ENCODE measurements at places on chromosomes 3 and 15.

DNA sequence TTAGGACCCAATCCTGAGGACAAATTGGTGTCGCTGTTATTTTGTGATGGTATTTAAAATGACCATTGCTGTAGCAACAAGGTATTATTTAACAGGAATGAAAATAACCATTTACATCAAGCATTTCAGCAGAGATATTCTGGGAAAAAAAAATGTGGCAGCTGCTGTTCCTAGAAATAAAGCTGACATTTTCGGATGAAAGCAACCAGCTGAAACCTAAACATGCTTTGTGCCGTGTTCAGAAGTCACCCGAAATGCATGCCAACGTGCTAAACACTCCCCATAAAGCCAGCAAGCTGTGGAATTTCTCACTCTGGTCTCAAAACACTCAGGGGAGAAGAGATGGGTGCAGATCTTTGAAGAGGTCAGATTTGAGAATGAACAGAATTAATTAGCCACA lies 31.5 kb upstream of the TAFA4 start:
- DNase-seq = no peak

GRCh38 chr3:15896500-15896899 lies 98.7 kb upstream of the ANKRD28 start:
- no peak for DNase-seq

DNA sequence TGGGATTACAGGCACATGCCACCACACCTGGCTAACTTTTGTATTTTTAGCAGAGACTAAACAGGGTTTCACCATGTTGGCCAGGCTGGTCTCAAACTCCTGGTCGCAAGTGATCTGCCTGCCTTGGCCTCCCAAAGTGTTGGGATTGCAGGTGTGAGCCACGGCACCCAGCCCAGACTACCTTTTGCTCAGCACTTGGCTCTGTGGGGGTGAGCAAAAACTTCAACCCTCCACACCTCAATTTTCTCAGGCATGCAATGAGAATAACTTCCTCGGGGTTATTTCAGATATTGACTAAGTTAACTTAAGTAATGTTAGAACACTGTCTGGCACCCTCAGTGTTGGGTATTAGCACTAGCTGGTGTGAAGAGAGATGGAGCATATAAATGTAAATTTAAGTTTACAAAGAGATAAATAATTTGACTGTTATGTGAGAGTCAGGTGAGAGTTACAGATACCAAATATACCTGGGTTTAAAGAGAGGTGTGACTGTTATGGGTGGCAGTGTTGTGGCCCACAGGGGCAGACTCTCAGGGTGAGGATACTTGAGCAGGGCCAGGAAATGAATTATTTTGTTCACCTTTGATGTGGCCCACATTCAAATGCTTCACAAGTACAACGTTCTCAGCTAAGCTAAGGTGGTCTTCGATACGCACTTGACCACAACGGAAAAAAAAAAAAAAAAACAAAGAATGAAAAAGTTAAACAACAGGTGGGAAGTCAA lies 29.0 kb downstream of the CPOX start:
- no peak for DNase-seq

DNA sequence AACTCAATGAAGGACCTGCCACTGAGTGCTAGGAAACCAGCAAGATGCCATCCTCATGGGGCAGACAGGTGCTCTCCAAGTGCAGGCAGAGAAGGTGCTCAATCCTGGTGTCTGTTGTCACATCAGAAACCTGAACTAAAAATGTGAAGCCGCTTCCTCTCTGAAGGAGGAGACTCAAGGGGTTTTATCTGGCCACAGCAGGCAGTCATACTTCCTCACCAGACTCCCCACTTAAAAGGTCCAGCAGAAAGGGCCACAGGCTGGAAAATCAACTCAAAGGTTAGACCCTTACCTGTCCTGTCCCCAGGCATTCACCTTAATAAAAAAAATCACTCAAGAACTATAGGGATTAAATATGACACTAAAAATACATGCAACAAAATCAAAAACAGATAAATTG lies 4.8 kb downstream of the CCDC12 start:
- DNase-seq = no peak

DNA sequence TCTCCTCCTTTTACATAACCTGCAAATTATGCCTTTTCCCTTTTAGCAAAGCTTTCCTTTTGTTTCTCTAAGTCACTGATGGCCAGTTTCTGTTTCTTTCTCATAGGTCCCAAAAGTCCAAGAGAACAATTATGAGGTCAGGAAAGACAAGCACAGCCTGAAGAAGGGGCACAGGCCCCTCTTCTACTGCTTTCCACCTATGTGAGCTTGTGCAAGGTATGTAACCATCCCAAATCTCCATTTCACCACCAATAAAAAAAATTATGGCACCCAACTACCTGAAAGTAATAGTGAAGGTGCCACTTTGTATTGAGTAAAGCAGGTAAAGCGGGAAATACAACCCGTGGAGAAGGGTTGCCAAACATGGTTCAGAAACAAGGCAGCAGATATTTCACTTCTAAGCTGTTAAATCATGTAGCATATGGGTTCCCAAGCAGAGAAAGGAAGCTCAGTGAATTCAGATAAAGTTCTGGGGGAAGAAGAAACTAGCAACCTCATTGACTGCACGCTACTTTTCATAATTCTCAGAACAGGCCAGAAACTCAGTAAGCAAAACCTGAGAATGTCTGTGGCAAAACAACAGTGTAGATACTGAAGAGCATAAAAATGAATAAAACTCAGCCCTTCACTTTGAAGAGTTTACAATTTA lies 4.2 kb downstream of the PLOD2 start:
- DNase-seq = no peak

- no peak for DNase-seq
These were observed 99.1 kb downstream of the NR1I2 start for GRCh38 chr3:119880966-119881365.

- DNase-seq = no peak
These were observed 93.0 kb downstream of the NPTN start for GRCh38 chr15:73540161-73540560.

DNA sequence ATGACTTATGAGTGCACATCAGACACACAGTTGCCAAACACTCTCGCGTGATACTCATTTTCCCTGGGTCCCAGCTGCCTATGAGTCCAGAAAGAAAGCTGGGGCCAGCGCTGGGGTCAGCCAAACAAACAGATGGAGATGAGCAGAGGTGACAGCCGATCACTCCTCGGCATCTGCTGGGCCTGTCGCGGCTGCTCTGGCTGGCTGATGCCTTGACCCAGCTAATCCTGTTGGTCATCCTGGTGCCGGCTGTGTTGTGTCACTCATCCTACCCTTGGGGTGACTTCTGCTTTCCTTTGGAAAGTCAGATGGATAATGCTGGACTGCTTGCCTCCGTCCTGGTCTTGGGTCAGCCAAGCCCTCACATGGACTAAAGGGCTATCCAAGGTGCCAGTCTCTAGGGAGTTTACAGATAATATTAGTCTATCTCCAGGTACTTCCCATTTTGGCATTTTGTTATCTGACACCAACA lies 105.3 kb upstream of the PDZRN3 start:
- no peak for DNase-seq

DNA sequence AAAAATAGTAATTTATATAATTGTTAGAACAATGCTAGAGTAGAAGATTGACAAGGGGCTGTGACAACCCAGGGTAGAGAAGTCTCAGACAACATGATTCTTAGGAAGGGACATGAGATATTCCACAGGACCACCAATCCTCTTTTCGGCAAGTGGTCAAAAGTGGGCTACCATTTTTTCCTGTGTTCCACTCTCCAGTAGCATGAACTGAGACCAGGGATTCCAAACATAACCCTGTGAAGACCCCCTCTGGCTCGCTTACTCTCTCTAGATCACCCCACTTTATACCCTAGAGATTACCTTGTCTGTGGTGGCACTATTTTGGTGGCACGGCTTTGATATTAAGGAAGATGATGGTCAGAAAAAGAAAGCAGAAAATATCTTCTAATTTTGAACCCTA lies 960 bp downstream of the GCSAM start:
- DNase-seq = no peak

GRCh38 chr3:19173945-19174344 lies 25.6 kb downstream of the KCNH8 start:
- DNase-seq = no peak

GRCh38 chr15:74906067-74906449 lies 593 bp downstream of the FAM219B start:
- DNase-seq = no peak
